Activated naive CD8-positive, alpha-beta T cell treated with anti-CD3 and anti-CD28 coated beads for 36 hours (primary cell): ENCODE measurements at places on chromosomes 5 and 9. TPM values are rescaled to one million over a fixed set of nuclear protein-coding genes. Genes with fewer than 3 reads are reported as not detected.

DNA sequence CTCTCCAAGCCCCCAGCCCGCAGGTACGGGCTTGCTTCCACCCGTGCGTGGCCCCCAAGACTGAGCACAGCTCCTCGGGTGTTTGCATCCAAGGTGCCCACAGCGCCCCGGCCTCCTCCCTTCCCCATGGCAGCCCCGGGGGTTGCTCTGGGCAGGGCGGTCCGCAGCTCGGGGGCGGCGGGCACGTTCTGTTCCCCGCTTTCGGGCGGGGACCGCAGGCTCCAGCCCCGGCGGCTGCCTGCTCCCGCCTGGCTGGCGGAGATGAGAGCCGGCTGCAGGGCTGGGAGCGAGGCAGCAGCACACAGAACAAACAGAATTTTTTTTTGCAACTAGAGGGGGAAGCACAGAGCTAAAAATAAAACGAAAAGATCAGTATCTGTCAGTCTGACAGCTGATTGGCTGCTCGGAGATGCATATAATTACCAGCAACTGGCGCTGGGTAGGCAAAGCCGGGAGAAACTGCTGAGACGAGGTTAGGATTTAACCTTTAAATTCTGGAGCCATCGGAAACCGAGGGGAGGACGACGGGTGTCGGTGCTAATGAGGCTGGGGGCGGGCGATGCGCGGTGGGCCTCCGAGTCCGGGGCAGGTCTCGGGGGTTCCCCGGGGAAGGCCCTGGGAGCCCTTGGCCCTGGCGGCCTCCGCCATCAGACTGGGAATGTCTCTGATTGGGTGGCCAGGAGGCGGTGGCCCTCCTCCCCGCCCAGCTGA is 142.7 kb upstream of the IER5L start:
- peak; percentile 48 for DNase-seq
- no peaks in the 10 kb centered on the region for H3K36me3 ChIP-seq
- H3K27ac ChIP-seq, result peak overlapping the region; percentile 71
- H3K4me3 ChIP-seq, result peak overlapping the region; percentile 76
- H3K27me3 ChIP-seq, result no peaks in the 10 kb centered on the region

TEK gene
- not detected for total RNA-seq

- H3K27me3 ChIP-seq, result no peaks in the 10 kb centered on the region
- H3K4me3 ChIP-seq, result no peak overlapping the region
- no peak for DNase-seq
- H3K36me3 ChIP-seq, result no peaks in the 10 kb centered on the region
- no peak overlapping the region for H3K27ac ChIP-seq
These were observed 93.6 kb downstream of the PAX5 start for GRCh38 chr9:36940500-36940853.

NEURL1B gene
- total RNA-seq, result 0.10 TPM

DNA sequence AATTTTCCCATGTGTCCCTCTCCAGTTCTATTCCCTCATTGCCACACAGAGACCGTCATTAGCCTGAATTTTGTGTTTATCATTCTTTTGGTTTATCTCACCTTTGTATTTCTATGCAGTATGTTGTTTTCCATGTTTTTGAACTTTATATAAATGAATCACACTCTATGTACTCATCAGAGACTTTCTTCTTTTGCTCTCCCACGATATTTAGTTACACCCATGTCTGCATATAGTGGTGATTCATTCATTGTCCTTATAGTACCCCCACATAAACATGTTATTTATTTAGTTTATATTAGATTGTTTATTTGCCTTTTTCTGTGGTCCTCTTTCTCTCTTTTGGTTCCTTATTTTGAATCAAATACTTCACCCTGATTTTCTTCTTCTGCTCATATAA is 199.7 kb downstream of the FSTL4 start:
- H3K36me3 ChIP-seq, result no peaks in the 10 kb centered on the region
- no peak overlapping the region for H3K27ac ChIP-seq
- H3K4me1 ChIP-seq, result no peaks in the 10 kb centered on the region

- H3K4me1 ChIP-seq, result peaks cover 13% of the 10 kb centered on the region
- no peak for DNase-seq
- H3K27me3 ChIP-seq, result no peaks in the 10 kb centered on the region
- H3K4me3 ChIP-seq, result no peak overlapping the region
- no peak overlapping the region for H3K27ac ChIP-seq
These were observed 13.8 kb downstream of the NACC2 start for GRCh38 chr9:136081113-136081825.

GRCh38 chr5:119750887-119751733 is 121.8 kb downstream of the FAM170A start:
- no peaks in the 10 kb centered on the region for H3K4me1 ChIP-seq
- H3K4me3 ChIP-seq, result no peak overlapping the region
- peaks cover 7% of the 10 kb centered on the region for H3K27me3 ChIP-seq
- H3K36me3 ChIP-seq, result no peaks in the 10 kb centered on the region
- DNase-seq, result no peak

GRCh38 chr9:126170286-126170823 is 156.3 kb upstream of the MVB12B start:
- H3K27ac ChIP-seq, result no peak overlapping the region
- no peak for DNase-seq
- peaks cover 27% of the 10 kb centered on the region for H3K27me3 ChIP-seq
- H3K4me1 ChIP-seq, result no peaks in the 10 kb centered on the region

GRCh38 chr9:115209601-115210306 is 91.8 kb upstream of the TNC start:
- H3K27ac ChIP-seq, result no peak overlapping the region
- H3K27me3 ChIP-seq, result peaks cover 56% of the 10 kb centered on the region
- H3K4me3 ChIP-seq, result no peak overlapping the region
- H3K36me3 ChIP-seq, result no peaks in the 10 kb centered on the region

WDR38 gene
- total RNA-seq, result not detected

ADAMTSL1 gene
- not detected for total RNA-seq

- no peak for DNase-seq
- H3K4me1 ChIP-seq, result peaks cover 63% of the 10 kb centered on the region
- H3K27me3 ChIP-seq, result no peaks in the 10 kb centered on the region
- peaks cover 48% of the 10 kb centered on the region for H3K36me3 ChIP-seq
- no peak overlapping the region for H3K4me3 ChIP-seq
These were observed 16.4 kb downstream of the JADE2 start for GRCh38 chr5:134541736-134542376.

GRCh38 chr9:127723444-127723843 is 7.6 kb downstream of the TTC16 start:
- peaks cover 15% of the 10 kb centered on the region for H3K4me1 ChIP-seq
- H3K27ac ChIP-seq, result no peak overlapping the region
- H3K36me3 ChIP-seq, result no peaks in the 10 kb centered on the region
- no peak for DNase-seq
- no peaks in the 10 kb centered on the region for H3K27me3 ChIP-seq

GRCh38 chr5:170632266-170632984 is 128.6 kb downstream of the KCNIP1 start:
- no peaks in the 10 kb centered on the region for H3K36me3 ChIP-seq
- DNase-seq, result no peak
- H3K4me3 ChIP-seq, result peak overlapping the region; percentile 77
- H3K27me3 ChIP-seq, result peaks cover 10% of the 10 kb centered on the region
- H3K4me1 ChIP-seq, result peaks cover 11% of the 10 kb centered on the region

GRCh38 chr5:112967520-112968083 is 9.0 kb upstream of the DCP2 start:
- H3K27me3 ChIP-seq, result no peaks in the 10 kb centered on the region
- no peak overlapping the region for H3K4me3 ChIP-seq
- H3K36me3 ChIP-seq, result no peaks in the 10 kb centered on the region

DNA sequence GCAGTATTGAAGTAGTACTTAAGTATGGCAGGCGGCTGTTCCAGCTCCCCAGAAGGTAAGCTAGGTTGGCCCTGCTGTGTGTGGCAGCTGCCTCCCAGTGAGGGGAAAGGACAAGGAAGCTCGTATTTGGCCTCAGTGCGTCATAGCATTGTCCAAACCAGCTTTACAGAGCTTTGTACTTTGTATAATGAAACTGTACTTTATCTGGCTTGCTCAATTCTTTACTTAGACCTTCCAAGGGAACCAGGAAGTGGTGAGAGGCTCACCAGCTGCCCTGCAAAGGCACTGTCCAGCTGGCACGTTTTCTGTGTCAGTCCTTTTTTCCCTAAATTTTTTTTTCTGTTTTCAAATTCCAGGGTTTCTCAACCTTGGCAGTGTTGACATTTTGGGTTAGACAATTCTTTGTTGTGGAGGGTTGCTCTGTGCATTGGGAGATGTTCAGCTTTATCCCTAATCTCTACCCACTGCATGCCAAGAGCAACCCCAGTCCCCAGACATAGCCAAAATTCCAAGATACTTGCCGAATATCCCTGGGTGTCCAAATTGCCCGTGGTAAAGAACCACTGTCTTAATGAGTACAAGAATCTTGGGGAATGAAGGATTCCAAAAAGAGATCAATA is 474.5 kb downstream of the LRRC70 start:
- no peak overlapping the region for H3K4me3 ChIP-seq
- DNase-seq, result no peak
- H3K4me1 ChIP-seq, result no peaks in the 10 kb centered on the region
- H3K27me3 ChIP-seq, result no peaks in the 10 kb centered on the region
- H3K36me3 ChIP-seq, result no peaks in the 10 kb centered on the region

- H3K27ac ChIP-seq, result no peak overlapping the region
- peaks cover 2% of the 10 kb centered on the region for H3K36me3 ChIP-seq
- H3K4me1 ChIP-seq, result no peaks in the 10 kb centered on the region
- no peaks in the 10 kb centered on the region for H3K27me3 ChIP-seq
- no peak for DNase-seq
These were observed 243.7 kb downstream of the CWC27 start for GRCh38 chr5:65012301-65012892.

- H3K27me3 ChIP-seq, result no peaks in the 10 kb centered on the region
- no peak overlapping the region for H3K4me3 ChIP-seq
- peaks cover 17% of the 10 kb centered on the region for H3K4me1 ChIP-seq
- no peak for DNase-seq
These were observed 25.7 kb upstream of the C5orf47 start for GRCh38 chr5:173963182-173963838.

DNA sequence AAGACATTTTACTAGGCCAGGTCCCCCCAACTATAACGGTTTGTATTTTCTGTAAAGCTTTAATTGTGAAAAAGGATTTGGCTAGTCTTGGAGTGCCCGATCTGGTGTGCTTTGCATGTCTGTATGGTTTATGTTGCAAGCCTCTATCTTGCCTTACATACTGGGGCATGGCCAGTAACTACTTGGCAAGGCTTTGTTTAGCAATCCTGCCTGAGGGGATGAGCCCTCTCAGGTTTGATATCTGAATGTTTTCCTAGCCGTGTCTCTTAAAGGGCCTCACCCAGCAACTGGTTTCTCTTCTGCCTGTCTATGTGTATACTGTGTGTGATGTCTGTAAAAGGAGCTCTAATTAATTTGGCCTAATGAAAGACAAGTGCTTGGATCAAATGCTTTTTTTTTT is 61.3 kb upstream of the SPINK5 start:
- no peaks in the 10 kb centered on the region for H3K27me3 ChIP-seq
- peak overlapping the region; percentile 29 for H3K4me3 ChIP-seq
- DNase-seq, result no peak
- no peaks in the 10 kb centered on the region for H3K4me1 ChIP-seq

PCA3 gene
- not detected for total RNA-seq

ALDH1A1 gene
- not detected for total RNA-seq

SLC6A3 gene
- total RNA-seq, result not detected

F12 gene
- 5.6 TPM for total RNA-seq

DNA sequence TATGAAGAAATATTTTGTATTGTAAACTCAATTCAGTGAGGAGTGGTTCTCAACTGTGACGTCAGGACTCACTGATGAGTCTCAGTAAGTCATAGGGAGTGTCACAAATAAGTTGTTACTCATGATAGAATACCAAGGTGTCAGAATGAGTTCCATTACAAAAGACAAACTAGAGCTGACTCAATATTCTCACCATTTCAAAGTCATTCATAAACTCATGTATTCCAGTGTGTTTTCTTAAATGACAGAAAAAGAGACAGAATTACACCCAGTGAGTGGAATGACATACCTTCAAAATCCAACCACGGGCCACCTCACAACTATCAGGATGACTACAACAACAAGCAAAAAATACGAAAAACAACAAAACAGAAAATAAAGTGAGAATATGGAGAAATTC is 321.5 kb downstream of the ENC1 start:
- no peak overlapping the region for H3K27ac ChIP-seq
- peaks cover 38% of the 10 kb centered on the region for H3K27me3 ChIP-seq
- no peak for DNase-seq
- no peaks in the 10 kb centered on the region for H3K36me3 ChIP-seq
- H3K4me3 ChIP-seq, result no peak overlapping the region
- H3K4me1 ChIP-seq, result no peaks in the 10 kb centered on the region

DNA sequence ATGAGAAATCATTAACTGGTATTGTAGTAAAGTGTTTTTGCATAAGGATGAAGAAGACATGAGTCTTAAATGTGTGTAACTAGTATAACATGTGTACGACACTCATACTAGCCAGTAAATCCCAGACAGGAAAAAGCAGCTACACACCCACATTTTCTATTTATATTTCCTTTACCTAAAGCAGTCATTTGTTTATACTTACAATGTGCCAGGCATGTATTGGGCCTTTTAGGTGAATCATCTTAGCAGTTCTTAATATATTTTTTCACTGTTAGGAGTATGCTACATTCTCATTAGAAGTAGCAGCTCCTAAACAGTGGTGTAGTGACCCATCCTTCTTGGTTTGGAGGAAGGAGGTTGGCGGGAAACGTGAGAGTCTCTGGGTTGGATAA is 55.8 kb upstream of the TMC1 start:
- H3K4me3 ChIP-seq, result no peak overlapping the region
- H3K27me3 ChIP-seq, result no peaks in the 10 kb centered on the region
- H3K4me1 ChIP-seq, result peaks cover 4% of the 10 kb centered on the region
- no peaks in the 10 kb centered on the region for H3K36me3 ChIP-seq

DNA sequence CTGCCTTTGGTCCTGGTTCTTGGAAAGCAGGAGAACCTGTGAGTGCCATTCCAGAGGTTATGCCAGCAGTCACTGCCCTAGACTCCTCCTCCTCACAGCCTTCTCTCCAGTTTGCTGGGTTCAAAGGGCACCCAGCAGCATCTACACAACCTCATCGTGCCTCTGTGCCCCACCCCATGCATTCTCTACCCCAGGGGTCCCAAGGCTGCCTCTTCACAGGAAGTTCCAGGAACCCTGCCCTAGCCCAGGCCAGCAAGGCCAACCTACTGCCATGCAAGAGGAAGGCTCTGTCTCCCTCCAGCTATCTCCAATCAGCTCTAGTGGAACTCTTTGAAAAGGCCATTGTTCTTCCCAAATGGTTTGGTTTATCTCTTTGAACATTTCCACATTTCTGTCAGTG is 21.2 kb downstream of the ENC1 start:
- no peak overlapping the region for H3K4me3 ChIP-seq
- no peaks in the 10 kb centered on the region for H3K36me3 ChIP-seq
- DNase-seq, result no peak

DNA sequence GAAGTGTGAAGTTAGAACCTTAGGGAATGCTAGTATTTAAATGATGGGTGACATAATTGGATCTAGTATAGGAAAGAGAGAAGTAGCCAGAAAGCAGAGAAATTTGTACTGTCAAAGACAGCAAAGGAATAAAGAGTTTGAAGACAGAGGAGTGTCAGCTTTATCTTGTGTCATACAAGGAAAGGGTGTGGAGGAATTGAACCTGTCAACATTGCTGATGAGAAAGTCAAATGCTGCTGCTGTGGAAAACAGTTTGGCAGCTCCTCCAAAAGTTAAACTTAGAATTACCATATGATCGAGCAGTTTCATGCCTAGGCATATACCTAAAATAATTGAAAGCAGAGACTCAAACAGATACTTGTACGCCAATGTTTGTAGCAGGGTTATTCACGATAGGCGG is 63.7 kb downstream of the DENND4C start:
- H3K4me1 ChIP-seq, result peaks cover 2% of the 10 kb centered on the region
- no peak overlapping the region for H3K4me3 ChIP-seq
- H3K36me3 ChIP-seq, result peaks cover 5% of the 10 kb centered on the region
